Stimulated activated CD4-positive, alpha-beta T cell treated with anti-CD3 and anti-CD28 coated beads, Interleukin-12 subunit alpha, Interleukin-12 subunit beta, amount 100 ng/mL, for 48 hours (primary cell): ENCODE measurements at places on chromosomes 5 and 9.

GRCh38 chr5:14557203-14557770 lies 24.3 kb upstream of the OTULINL start:
- no peak for DNase-seq

DNA sequence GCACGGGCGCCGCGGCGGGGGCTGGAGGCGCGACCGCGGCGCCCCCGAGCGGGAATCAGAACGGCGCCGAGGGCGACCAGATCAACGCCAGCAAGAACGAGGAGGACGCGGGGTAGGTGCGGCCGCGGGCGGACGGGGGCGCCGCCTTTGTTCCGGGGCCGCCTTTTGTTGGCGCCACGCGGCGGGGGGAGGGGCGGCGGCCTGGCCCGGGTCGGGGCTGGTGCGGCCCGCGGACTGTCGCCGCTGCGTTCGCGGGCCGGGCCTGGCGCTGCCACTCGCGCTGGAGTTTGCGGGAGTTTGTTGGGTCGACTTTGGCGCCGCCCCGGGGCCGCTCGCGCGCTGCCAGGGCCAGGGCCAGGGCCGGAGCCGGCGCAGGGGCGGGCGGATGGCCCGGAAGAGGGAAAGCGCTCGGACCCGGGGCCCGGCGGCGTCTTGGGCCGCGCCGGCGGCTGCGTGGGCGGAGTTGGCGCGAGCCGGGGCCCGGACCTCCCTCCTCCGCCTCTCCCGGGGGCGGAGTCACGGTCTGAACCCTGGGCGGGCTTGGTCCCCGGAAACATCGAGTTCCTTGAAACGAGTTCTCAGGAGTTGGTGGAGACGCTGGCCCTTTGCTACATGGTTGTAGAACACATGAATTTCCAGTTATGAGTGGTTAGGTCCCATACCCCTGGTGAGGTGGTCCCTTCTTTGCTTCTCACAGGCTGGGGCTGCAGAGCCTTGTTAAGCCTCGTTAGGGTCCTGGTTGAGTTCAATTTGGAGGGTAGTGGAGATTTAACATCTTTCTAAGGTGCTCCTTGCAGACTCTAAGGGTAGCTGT lies 809 bp downstream of the HNRNPAB start:
- DNase-seq = peak; percentile 78

GRCh38 chr5:102762095-102762534 lies 7.0 kb downstream of the PAM start:
- DNase-seq = no peak

- DNase-seq = no peak
Measured at GRCh38 chr9:129669141-129669718, 3.8 kb downstream of the PRRX2 start.

DNA sequence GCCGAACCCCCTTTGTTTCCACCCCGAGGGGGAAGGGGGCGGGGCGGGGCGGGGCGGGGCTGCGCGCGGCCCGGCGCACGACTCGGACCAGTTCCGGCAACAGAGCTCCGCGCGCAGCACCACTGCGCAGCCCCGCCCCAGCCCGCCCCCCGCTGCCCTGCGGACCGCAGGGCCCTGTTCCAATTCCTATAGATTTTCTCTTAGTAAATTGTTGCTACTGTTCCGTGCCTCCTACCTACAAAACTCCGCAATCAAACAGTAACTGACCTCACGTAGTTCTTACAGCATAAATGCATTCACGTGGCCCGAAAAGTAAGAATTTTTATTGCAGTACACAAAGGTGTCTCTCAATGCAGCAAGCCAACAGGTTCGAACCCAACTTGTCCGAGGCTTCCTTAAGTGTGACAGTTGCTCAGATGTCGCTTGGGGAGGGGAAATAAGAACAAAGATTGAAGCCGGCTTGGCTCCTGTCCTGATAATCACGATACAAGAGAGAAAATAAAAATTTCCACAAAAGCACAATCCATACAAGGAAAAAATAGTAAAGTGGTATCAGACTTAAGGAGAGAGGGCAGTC lies 1.2 kb upstream of the RNF38 start:
- DNase-seq = no peak

GRCh38 chr5:98455665-98456064 lies 317.8 kb upstream of the RGMB start:
- DNase-seq = no peak

DNA sequence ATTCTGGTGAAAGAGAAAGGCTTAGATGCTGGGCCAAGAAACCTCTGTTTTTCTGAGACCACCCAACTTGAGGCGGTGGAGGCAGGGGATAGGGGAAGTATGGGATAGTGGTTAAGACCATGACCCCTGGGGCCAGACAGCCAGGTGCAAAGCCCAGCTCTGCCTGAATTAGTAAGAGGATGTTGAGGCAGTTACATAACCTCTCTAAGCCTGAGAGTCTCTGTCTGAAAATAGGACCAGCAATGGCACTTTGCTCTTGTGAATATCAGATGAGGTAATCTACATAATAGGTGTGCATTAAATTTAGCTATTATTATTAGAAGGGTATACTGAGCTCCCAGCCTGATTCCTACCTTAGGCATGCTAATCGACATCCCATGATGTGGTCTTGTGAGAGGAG lies 68.2 kb downstream of the DOCK2 start:
- DNase-seq = no peak

- DNase-seq = no peak
Measured at GRCh38 chr5:157582731-157583620, 7.4 kb upstream of the ADAM19 start.

DNA sequence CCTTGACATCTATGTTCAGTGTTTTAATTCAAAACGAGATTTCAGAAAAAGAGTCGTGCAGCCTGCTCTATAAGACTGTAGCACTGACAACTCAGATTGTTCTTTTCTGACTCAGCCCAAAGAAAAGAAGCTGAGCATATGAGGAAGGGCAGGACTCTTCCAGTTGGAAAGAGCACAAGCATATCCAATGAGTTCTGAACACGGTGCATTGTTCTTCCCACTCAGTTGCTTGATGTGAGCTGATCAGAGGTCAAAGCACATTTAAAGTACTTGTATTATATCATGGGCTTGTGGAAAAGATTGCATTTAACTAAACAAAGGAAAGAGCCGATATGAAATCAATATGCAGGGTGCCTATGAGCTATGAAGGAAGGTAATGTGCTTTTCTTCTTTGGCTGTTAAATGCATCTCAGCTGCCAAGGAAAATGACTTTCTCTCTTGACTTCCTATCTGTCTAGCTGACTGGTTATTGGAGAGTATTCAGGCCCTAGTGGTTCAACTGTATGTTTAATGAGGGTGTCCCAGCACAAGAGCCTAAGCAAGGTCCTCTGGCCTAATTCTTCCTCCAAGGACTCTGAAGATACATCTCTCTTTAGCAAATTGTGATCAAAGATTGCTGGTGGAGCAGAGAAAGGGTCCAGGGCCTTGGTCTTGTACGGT lies 226.6 kb upstream of the PPP1R2B start:
- no peak for DNase-seq

GRCh38 chr5:168400429-168401220 lies 85.6 kb upstream of the RARS1 start:
- no peak for DNase-seq

DNA sequence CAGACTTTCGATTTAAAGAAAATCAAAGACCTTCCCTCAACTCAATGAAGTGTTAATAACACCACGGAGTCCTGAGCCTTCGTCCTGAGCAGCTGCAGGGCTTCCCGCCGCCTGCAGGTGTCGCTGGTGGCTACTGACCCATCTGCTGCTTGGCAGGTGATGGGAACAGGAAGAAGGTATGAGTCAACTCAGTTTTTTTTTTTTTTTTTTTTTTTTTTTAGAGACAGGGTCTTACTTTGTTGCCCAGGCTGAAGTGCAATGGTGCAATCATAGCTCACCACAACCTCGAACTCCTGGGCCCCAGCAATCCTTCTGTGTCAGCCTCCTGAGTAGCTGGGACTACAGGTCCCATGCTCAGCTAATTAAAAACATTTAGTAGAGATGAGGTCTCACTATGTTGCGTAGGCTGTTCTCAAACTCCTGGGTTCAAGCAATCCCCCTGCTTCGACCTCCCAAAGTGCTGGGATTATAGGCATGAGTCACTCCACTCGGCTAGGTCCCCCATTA lies 185.7 kb upstream of the IL12B start:
- DNase-seq = peak; percentile 59

DNA sequence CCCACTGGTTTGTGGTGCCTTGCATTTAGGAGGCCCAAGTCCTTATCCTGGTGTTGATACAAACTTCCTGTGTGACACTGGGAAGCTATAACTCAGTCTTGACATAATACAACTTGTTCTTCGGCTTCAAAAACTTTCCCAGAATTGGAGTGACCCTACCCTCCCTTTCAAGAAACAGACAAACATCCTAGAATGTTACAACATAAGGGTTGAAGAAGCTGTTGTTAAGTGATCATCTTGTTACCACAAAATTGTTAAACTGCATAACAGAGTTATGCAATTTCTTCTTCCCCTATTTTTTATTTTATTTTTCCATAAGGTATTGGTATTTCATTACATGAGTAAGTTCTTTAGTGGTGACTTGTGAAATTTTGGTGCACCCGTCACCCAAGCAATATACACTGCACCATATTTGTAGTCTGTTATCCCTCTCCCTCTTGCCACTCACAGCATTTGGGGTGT lies 21.3 kb downstream of the TLR4 start:
- no peak for DNase-seq

- DNase-seq = no peak
Measured at GRCh38 chr5:137605411-137605810, 106.3 kb upstream of the SPOCK1 start.

DNA sequence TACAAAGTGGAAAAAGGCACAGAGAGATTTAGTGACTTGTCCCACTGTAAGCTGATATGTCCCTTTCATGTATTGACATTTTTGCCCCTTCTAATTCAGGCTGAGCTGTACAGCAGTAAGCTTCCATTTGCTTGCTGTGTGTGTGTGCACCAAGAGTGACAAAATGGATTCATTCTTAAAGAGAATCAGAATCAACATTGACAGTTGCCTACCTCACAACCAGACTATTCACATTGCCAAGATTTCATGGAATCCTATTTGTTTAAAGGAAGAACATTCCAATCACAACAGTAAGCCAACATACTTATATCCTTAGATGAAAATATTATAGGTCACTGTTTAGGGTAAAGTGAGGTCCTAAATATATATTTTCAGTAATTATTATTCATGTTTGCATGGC lies 102.6 kb downstream of the TMEM232 start:
- DNase-seq = no peak

GRCh38 chr5:53059281-53059680 lies 50.3 kb downstream of the MOCS2 start:
- no peak for DNase-seq

- DNase-seq = no peak
Measured at GRCh38 chr9:95725045-95725444, 150.4 kb upstream of the ERCC6L2 start.

DNA sequence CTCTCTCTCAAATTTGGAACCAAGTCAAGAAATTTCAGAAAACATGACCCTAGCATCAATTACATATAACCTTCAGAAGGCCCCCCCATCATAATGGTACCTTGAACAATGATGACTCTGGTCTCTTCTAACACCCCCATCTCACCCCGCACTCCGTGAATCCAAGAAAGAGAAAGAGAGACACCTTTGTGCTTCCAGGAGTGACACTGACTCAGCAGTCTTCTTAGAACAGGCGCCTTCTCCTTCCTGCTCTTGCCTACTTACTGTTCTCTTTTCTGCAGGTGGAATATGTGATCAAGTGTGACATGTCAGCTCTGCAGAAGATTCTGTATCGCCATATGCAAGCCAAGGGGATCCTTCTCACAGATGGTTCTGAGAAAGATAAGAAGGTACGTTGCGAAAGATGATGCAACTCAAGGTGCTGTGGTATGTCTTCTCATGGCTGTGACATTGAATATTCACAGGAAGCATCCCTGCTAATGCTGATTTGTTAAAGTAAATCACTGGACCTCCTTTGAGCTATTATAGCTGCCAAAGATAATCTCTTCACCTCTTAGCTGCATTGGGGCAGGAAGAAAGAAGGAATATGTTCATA lies 81.3 kb downstream of the SMARCA2 start:
- DNase-seq = no peak

DNA sequence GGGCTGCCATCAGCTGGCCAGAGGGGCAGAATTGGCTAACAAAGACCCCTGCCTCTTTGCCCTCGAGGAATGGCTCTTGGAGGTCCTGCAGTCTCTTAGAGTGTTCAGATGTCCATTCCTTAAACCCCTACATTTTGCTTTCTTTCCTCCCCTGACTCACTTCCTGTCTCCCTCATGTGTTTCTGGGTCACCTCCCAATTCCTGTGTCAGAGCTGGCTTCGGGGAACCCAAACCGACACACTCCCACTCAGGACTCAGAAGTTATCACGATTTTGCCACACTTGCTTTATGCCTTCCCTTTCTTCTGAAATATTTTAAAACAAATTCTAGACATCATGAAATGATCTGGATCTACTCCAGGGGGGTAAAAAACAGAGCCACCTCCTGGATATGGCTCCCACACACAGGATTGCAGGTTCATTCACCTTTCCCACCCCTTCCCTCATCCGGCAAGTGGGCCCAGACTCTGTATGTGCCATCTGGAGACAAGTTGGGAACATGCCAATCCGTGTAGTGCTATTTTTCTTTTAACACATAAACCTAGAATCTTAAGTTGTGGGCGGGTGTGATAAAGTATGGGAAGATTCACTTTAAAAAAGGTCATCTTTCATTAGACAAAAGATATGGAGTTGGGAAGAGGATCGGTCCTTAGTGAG lies 145.7 kb downstream of the NXNL2 start:
- DNase-seq = no peak

DNA sequence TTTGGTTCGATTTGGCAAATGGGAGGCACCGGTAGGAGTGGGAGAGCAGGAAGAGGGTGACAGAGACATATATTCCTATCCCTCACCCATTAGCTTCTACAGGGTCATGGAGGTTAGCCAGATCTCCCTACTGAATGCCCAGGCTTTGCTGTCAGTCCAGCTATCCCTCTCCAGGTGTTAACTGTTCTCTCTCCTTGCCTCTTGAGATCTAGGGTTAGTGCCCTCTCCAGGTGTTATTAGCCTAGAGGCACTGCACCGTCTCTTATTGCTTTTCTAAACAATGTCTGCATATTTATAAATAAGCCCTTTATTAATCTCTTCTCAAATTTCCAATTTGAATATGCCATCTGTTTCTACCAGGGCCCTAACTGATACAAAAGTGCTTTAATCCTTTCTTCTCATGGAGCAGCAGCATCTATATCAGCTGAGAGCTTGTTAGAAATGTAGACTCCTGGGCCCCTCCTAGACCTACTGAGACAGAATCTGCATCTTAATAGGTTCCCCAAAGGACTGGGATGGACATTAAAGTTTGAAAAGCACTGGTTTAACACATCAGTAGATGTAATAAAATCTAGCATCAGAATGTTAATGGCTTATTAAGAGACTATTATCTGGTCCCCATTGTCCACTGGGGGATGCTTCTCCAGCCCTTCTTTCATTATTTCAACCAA lies 322.5 kb upstream of the SLC24A2 start:
- no peak for DNase-seq
